NCI-H460 (cell line): ENCODE measurements at places on chromosomes 11 and 22.
A peak's percentile ranks its signal among the peaks of the same experiment; 100 is the strongest.

DNA sequence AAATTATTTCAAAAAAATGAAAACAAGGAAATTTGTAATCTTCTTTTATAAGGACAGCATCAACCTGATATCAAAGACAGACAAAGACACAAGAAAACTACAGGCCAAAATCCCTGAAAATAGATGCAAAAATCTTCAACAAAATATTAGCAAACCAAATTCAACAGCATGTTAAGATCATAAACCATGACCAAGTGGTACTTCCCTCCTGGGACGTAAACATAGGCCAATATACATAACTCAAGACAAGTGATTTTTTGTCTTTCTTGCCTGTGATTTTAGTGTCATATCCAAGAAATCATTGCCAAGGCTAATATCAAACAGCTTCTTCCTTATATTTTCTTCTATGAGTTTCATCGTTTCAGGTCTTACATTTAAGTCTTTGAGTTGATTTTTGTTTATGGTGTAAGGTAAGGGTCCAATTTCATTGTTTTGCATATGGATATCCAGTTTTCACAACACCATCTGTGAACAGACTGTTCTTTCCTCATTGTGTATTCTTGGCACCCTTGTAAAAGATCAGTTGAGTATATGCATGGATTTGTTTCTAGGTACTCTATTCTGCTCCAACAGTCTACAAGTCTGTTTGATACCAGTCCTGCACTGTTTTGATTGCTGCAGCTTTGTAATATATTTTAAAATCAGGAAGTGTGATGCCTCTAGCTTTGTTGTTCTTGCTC, 50.0 kb downstream of the SBF2 start:
- DNase-seq: no peak

- no peak for DNase-seq
Measured at GRCh38 chr11:115347106-115347505, 157.1 kb downstream of the CADM1 start.

DNA sequence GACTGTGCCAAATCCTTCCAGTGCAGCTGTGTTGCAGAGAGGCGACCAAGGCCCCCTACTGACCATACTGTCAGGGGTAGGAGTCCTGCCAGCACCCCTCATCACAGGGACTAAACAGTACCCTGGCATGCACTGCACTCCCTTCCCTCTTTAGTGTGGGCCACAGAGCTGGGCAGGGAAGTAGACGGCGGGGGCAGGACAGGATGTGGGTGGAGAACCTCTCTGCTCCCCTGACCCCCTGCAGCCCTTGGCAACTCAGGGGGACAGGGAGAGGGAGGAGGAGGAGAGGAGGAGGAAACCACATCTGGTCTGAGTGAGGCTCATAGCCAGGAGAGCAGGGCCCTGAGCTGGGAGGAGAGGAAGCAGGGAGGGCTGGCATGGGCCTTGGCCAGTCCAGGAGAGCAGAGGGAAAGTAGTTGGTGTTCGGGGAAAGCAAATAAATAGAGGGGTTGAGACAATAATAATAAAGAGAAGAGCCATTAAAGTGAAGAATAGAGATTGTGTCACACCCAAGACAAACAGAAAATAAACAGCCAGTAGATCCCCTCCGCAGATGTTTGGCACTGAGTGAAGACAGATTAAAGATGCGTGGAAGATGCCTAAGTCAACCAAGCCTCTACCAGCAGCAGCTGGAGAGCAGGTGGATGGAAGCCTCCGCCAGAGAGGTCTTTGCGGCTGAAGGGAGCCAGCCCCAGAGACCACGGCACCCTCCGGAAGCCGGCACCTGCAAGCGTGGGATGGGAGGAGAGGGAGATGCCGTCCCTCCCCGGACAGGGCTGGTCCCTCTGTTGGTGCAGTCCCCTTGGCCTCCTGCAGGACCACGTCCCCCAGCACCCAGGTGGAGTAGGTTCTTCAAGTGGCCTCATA, 61.5 kb downstream of the RPUSD4 start:
- no peak for DNase-seq

DNA sequence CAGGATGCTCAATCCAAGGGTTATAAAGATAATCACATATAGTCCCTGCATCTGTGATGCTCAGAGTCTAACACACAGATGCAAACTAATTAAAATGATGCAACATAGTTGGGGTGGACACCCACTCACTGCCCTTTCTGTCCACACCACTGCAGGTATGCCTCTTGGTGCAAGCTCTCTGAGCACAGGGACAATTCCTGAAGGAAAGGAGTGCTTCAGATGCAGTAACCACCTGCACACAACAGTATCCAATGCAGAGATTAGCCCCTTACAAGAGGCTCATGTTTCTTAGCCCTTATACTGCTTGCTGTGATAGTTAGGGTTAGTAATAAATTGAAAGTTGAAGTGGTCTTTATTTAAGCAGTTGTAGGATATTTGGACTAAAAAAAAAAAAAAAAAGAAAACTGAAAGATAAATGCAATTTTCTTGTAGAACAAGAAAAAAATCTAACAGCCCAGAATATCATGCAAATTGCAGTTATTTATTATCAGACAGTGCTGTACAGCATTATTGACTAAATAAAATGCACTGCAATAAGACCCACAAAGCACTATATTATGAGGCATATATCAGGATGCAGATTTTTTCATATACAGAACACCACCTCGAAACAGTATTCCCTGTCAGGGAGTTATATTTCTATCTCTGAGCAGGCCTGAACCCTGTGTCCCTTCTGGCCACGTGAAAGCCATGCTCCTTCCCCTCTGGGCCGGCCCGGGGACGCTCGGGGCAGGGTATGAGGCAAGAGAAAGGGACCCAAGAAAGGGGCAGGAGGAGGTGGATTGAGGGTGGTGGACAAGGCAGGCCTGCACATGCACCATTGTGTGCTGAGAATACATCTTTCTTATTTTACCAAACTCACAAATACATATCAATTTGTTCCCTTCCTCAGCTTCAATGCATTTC, 260.2 kb downstream of the OPCML start:
- no peak for DNase-seq

DNA sequence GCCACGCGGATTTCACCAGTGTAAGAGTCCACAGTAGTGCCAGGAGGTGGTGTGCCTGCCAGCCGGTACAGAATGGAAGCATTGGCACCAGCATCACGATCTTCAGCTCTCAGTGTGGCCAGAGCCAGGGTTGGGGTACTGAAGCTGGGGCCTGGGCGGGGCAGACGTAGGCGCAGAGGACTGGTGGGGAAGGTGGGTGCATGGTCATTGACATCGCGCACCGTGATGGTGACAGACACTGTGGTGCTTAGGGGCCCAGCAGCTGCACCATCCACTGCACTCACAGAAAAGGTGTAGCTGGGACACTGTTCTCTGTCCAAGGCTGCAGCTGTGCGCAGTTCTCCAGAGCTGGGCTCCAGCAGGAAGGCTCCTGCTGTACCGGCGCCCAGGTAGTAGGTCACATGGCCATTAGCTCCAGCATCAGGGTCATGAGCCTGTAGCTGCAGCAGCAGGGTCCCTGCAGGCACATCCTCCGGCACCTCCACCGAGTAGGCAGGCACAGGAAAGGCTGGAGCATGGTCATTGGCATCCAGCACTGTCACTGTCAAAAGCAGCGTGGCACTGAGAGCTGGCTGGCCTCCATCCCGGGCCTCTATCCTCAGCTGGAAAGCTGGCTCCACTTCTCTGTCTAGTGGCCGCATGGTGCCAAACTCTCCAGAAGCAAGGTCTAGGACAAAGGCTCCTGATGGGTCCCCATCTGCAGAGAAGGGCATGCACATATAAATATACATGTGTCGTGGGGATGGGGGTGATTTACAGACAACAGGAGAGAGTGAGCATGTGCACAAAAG, 7.9 kb upstream of the TPP1 start:
- no peak for DNase-seq

DNA sequence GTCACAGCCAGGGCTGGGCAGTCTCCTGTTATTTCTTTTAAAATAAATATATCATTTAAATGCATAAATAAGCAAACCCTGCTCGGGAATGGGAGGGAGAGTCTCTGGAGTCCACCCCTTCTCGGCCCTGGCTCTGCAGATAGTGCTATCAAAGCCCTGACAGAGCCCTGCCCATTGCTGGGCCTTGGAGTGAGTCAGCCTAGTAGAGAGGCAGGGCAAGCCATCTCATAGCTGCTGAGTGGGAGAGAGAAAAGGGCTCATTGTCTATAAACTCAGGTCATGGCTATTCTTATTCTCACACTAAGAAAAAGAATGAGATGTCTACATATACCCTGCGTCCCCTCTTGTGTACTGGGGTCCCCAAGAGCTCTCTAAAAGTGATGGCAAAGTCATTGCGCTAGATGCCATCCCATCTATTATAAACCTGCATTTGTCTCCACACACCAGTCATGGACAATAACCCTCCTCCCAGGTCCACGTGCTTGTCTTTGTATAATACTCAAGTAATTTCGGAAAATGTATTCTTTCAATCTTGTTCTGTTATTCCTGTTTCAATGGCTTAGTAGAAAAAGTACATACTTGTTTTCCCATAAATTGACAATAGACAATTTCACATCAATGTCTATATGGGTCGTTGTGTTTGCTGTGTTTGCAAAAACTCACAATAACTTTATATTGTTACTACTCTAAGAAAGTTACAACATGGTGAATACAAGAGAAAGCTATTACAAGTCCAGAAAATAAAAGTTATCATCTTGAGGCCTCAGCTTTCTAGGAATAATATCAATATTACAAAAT, 13.4 kb downstream of the OR51B4 start:
- DNase-seq: no peak

GRCh38 chr11:64340671-64341335, 799 bp downstream of the CCDC88B start:
- DNase-seq: no peak

GRCh38 chr11:113627946-113628345, 78.2 kb downstream of the TMPRSS5 start:
- DNase-seq: no peak

DNA sequence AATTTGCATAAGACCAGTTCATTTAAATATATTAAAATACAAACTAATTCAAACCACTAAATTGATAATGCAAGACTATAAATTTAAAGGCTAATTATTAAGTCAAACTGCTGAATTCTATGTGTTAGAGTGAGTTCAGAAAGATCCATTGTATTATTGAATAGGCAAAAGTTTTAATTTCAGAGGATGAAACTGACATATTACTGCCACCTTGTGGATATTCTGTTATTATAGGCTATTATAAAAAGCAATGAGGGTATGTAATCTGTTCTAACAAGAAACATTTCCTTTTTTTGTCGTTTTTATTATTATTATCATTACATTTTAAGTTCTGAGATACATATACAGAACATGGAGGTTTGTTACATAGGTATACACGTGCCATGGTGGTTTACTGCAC, 20.9 kb upstream of the NAALAD2 start:
- DNase-seq: no peak

GRCh38 chr11:117870103-117870952, 6.1 kb downstream of the FXYD6 start:
- DNase-seq: no peak

- DNase-seq: peak; percentile 64
Measured at GRCh38 chr11:44036811-44037657, 10.7 kb upstream of the ACCSL start.

DNA sequence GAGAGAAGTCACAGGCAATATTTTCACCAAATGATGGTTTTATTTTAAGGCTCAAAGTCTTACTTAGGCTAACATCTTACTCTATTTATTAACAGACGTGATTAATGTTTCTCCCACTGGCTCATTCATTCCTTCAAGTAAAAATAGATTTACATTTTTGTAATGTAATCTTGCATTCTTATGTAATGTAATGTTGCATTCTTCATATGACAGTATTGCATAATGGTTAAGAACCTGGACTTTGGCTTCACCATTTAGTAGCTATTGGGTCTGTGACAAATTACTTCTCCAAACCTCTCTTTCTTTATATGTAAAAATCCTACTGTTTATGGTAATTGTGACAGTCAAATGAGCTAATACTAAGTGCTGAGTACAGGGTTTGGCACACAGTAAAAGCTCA, 3.3 kb upstream of the DIXDC1 start:
- no peak for DNase-seq

DNA sequence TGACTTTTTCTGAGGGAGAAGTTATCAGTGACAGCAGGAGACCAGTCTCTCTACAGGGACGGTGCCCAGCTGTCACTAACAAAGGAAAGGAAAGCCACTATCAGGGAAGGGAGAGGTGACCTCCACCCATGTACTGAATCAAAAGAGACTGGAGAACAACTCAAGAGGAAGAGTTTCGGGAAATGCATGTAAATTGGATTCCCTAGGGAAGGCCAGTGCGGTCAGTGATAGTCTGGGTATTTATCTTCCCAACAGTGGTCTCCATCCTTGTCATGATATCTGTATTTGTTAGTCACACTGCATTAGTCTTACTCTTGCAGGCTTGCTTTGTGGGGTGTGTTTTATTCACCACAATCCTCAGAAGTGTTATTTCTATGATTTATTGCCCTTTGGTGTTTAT, 193.4 kb upstream of the KIRREL3 start:
- no peak for DNase-seq

DNA sequence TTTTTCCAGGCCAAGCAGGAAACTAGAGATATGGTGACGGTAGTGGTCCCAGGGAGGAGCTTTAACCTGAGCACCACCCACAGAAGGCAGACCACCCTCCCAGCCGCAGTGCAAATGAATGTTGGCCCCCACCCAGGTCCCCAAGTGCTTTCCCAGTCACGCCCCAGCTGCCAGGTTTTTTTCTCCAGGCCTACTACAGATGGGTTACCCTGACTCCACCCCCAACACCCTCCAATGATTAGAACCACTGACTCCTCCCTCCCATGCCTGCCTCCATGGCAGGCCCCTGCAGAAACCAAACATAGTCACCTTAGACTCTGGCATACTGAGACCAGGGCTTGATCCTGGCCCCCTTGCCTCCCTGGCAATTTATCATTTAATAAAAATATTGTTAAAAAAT, 58.7 kb upstream of the CHST1 start:
- DNase-seq: no peak

- DNase-seq: no peak
Measured at GRCh38 chr11:70032943-70033710, 45.0 kb upstream of the ANO1 start.

DNA sequence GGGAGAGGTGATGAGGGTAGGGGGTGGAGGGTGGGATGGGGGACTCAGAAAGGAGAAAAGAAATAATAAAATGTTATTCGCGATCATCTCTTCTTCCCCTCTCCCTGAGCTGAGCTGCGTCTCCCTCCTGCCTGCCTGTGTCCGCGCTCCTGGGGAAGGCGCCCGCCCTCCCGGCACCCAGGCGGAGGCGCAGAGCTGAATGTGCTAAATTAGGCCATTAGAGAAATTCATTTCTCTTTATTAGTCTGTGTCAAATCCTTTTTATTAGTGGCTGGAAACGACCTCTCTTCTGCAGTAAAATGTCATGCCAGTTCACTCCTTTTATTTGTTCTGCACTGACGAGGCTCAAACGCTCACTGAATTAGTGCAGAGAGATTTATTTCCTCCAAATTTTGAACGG, 116.1 kb downstream of the FEZ1 start:
- DNase-seq: no peak

DNA sequence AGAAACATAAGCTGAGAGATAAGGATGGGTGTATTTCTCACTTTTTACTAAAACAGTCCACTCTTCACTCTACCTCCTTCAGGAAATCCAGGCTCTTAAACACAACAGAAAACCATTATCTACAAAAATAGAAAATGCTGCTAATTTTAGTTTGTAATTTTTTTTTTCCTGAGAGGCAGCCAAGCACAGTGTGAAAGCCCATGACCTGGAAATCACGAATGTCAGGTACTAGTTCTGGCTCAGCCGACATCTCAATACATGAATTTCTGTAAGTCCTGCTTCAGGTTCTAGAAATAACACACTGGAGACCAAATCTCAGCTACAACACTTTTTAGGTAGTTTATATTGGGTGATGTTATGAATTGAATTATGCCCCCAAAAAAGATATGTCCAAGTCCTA, 308.9 kb downstream of the KCNA4 start:
- no peak for DNase-seq

GRCh38 chr11:126059238-126059781, 3.4 kb downstream of the CDON start:
- no peak for DNase-seq
